Activated CD4-positive, alpha-beta T cell treated with anti-CD3 and anti-CD28 coated beads, Interleukin-2, amount 10 ng/mL, durations not matched to agents 7 days and 5 days (primary cell): ENCODE measurements at places on chromosomes 7 and 10.
A peak's percentile ranks its signal among the peaks of the same experiment; 100 is the strongest.

- DNase-seq = peak; percentile 61
Observed at GRCh38 chr7:155796381-155797261, 15.6 kb downstream of the SHH start.

- no peak for DNase-seq
Observed at GRCh38 chr7:117364339-117365080, 41.7 kb upstream of the WNT2 start.

GRCh38 chr10:28200775-28201174 lies 102.1 kb downstream of the MPP7 start:
- DNase-seq = no peak

DNA sequence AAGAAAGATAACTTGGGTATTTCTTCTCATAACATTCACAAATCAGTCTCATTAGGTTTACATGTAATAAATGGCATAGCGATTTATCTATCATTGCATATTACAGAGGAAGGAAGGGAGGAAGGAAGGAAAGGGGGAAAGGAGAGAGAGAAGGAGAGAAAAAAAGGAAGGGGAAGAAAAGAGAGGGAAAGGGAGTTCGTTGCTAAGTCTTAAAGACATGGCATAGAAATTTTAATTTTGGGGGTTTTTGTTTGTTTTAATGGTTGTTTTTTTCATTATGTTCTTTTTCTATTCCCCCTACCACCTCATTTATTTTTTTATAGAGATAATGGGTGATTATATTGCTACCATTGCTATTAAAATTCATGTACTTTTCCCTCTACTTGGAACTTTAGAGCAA lies 604.3 kb downstream of the IPMK start:
- no peak for DNase-seq

DNA sequence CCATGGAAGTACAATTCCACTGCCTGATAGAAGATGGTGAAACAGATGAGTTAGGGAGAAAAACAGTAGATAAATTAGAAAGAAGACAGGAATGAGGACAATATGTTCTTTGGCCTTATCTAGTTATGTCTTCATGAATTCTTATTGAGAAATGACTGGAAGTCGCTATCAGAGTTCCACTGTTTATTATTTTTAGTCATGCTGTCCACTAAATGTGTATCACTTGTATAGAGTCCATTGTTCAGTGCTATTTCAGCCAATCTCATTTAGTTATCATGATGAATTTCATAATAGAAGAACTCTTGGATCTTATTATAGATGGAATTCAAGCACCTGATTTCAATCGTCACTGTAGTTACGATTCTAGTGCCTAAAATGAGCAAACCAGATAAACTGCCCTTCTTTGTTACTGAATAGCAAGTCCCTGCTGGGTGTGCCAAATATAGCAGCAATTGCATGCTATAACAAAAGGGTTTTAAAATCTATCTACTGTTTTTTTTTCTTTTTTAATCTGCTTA lies 177.7 kb upstream of the COL1A2 start:
- no peak for DNase-seq

DNA sequence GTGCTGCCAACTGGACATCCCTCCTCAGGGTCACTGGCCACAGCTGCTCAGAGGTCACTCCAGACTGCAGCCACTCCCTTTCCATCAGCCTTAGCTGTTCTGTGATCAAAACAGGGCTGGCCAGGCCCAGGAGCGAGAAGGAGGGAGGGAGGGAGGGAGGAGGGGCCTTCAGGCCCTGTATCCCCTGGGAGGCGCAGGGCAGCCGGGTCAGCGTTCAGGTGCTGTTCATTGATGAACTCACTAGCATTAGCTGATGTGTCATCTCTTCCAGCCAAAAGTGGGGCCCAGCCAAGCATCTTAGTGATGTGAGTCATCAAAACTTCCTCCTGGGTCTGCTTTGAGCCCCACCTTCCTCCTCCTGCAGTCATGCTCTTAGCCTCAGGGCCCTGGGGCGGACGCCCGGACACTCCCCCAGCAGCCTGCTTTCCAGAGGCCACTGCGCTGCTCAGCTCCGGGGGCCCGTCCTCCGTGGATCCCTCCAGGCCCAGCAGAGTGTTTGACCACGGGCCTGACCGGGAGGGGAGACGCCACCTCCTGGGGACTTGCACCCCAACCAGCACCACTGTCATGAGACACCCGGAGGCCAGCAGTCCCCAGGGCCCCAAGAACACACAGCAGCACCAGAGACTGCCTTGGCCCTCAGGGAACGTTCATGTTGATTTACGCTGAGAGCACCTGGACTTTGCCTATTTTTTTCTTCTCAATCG lies 149.2 kb downstream of the PRKAG2 start:
- peak; percentile 17 for DNase-seq

DNA sequence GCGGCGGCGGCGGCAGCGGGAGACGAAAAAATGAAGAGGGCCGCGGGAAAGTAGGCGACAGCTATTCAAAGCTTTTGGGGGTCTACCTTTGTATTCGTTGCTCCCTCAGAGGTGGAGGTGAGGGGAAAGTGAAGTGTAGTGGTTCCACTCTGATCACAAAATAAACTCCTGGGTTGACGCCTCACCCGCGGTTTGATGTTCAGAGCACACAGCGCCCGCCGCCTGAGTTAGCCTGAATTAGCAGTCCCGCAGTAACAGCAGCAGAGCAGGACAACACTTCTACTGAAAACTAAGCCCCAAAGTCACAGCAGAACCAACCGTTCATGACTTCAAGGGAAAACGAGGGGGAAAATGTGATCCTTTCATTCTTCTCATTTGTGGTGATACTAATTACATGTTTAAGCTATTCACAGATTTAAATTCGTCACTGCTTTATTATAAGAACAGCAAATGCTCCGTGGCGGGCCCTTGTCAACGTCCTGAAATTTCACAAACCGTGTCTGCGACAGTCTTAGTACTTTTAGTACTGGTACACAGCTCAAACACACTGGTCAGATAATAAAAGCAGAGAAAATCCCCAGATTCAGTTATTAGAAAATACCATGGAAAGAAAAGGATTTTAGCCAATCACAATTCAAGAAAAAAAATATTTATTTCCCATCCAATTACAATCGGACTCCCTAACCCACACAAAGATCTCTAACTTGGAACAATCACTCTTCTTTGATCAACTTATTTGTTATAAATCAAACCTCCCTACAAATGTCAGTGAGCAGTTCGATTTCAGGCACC lies 563 bp upstream of the JMJD1C start:
- DNase-seq = peak; percentile 29

GRCh38 chr7:102992938-102993717 lies 80.3 kb downstream of the LRRC17 start:
- DNase-seq = no peak

GRCh38 chr7:102426268-102427018 lies 6.9 kb upstream of the ORAI2 start:
- DNase-seq = peak; percentile 83

GRCh38 chr7:102000123-102000522 lies 182.7 kb downstream of the CUX1 start:
- DNase-seq = no peak
